ENCODE measurements at places on chromosomes 5 and 9. TPM values are rescaled to one million over a fixed set of nuclear protein-coding genes. Genes with fewer than 3 reads are reported as not detected.

PRKACG gene
- total RNA-seq: not detected

TAF11L9 gene
- not detected for total RNA-seq

KCNV2 gene
- total RNA-seq: not detected

SLC31A2 gene
- 74.8 TPM for total RNA-seq

ADAMTS19 gene
- total RNA-seq: not detected

PDZD2 gene
- 67.8 TPM for total RNA-seq

ANKRD18B gene
- total RNA-seq: 0.65 TPM

LCN12 gene
- total RNA-seq: 1.9 TPM

TNC gene
- 18.5 TPM for total RNA-seq

ICE1 gene
- 28.1 TPM for total RNA-seq

ITK gene
- 6.3 TPM for total RNA-seq

SLC23A1 gene
- total RNA-seq: 1.4 TPM

GRCh38 chr9:126203313-126203712 is 123.3 kb upstream of the MVB12B start:
- no peak for DNase-seq

DNA sequence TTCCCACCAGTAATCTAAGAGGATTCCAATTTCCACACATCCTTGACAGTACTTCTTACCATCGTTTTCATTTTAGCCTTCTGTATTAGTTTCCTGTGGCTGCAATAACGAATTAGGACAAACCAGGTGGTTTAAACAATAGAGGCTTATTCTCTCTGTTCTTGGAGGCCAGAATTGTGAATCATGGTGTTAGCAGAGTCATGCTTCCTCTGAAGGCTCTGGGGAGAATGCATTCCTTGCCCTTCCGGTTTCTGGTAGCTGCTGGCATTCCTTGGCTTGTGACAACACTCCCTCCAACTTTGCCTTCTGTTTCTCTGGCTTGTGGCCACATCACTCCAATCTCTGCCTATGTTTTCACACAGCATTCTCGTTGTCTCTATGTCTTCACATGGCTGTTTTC is 23.5 kb downstream of the RIGI start:
- DNase-seq: no peak

- DNase-seq: no peak
Observed at GRCh38 chr9:87193151-87193550, 245.8 kb upstream of the GAS1 start.

GRCh38 chr9:613771-614347 is 227.6 kb upstream of the DMRT1 start:
- DNase-seq: peak; percentile 76

- no peak for DNase-seq
Observed at GRCh38 chr5:124154714-124155113, 591.7 kb downstream of the ZNF608 start.

GRCh38 chr5:107917983-107918382 is 247.2 kb upstream of the EFNA5 start:
- DNase-seq: no peak

- peak; percentile 92 for DNase-seq
Observed at GRCh38 chr5:140157032-140157781, 17.8 kb upstream of the CYSTM1 start.

DNA sequence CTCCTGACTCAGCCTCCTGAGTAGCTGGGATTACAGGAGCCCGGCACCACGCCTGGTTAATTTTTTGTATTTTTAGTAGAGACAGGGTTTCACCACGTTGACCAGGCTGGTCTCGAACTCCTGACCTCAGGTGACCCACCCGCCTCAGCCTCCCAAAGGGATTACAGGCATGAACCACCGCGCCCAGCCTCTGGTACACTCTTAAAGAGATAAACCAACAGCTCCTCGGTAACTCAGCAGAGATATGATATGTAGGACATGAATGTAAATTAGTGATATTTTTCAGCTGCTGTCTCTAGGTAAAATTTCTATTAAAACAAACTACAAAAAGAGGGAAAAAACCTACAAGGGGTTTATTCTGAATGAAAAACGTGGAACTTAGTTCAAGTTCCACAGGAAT is 42.8 kb upstream of the HK3 start:
- DNase-seq: no peak

GRCh38 chr5:30620481-30621085 is 572.9 kb upstream of the CDH6 start:
- DNase-seq: no peak

GRCh38 chr5:176608937-176609723 is 826 bp downstream of the GPRIN1 start:
- no peak for DNase-seq
